Fibroblast of the conjunctiva (primary cell): ENCODE measurements at places on chromosomes 16 and 17.

DNA sequence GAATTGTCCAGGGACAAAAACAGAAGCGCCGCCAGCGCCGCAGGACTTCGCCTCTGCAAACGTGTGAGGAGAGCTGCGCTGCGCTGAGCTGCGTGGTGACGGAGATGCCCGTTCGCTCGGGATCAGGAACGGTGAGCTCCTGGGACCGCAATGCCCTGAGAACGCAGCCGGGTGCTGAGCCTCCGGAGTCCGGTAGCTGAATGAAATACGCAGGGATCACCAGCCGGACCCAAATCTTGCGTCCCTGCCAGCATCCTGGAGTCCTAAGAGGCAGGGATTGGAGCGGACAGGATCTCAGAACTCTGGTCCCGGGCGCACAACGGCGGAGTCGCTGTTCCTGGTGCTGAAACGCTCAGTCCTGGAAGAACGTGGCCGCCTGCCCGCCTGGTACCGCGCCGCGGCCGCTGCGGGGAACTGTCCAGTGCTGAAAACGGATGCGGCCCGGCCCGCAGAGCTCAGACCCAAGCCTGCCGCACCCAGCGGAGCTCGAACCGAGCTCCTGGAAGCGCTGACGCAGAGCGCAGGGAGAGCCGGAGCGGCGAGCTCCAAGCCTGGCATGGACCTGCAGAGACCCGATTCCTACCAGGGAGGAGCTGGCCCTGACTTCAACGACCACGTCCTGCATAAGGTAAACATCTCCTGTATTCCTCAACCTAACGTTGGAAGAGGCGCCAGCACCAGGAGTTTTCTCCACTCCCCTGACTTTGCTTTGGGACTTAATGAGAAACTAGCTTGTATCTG lies 41.5 kb downstream of the CD300LF start:
- DNase-seq = peak; percentile 33

GRCh38 chr16:14524979-14525378 lies 105.1 kb downstream of the PARN start:
- DNase-seq = no peak

GRCh38 chr16:21991621-21992020 lies 9.3 kb downstream of the PDZD9 start:
- DNase-seq = no peak

GRCh38 chr16:59369523-59369922 lies 635.4 kb upstream of the GOT2 start:
- no peak for DNase-seq

GRCh38 chr17:36127911-36128310 lies 24.3 kb downstream of the CCL4 start:
- no peak for DNase-seq
